RWPE1 (cell line): ENCODE measurements at places on chromosomes 1 and 21.
A peak's percentile ranks its signal among the peaks of the same experiment; 100 is the strongest.

DNA sequence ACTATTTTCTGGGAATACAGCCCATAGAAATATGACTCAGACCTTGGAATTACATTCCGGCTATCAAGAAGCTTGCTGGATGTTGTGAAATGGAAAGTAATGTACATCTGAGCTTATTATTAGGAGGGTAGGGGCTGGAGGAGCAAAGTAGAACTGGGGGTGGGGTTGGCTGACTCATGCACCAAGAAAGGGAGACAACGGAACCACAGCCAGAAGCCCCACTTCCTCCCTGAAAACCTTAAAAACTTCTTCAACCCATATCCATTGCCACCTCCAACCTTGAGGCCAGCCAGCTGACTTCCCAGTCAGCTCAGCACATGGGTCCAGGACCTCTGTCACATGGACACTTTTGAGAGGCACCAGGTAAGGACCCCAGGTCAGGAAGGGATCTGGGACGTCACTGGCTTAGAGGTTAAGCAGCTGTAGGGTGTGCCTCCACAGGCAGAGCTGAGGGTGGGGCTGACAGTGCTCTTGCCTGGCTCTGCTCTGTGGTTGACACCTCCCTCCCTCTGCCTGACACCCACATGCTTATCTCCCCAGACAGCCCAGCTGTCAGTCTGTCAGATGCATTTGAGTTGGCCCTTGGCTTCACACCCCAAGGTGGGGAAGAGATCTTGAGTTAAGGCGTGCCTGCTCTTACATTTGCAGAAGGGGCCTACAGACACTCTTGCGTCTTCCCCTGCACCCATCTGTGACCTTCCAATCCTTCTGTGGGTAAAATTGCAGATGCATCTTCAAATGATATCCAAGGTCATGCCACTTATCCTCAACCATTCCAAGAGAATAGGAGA, 5.7 kb upstream of the ZNF683 start:
- peak; percentile 97 for DNase-seq

- no peak for DNase-seq
Observed at GRCh38 chr1:103230061-103230460, 121.7 kb upstream of the COL11A1 start.

DNA sequence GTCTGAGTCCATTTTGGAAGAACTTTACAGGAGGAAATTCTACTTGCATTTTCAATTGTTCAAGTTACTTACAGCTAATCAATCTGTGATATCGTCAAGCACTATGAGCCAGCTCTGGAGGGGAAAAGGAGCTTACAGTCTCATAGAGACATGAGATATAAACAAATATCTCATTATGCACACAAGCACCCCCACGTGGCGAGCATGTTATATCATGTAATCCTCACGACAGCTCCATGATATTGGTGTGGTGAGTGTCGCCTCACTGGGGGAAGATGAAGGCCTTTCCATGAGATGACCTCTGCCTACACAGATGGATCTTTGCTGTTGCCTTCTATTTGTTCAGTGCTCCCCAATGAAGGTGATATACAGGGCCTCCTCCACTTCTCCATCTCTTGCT, 34.6 kb downstream of the TNR start:
- DNase-seq = no peak

DNA sequence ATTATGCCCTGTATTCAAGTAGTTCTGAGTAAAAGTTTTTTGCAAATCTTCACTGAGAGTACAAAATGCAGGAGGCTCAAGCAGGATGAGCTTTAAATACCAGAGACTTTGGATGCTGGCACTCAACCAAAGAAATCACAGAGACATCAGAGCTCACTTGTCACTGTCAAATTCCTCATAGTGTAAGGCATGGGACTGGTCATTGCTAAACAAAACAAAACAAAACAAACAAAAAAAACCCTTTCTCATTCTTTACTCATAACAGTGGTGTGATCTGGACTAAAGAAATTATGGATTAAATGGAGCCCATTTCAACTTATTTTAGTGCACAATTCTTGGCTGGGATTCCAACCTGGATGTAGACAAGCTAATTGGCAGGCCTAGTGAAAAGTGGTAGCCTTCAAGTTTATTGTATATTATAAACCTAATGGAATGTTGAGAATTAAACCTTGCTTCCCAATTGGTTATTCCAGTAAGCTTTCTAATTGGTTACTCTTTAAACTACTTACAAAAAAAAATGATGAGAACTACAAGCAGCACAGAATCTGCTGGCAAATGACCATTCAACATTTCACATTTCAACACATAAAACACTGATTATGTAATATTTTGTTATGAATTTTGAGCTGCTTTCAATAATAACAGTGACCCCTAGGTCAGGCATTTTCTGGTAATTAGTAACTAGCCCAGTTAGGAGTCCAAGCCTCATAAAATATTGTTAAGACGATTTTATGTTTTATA, 30.6 kb upstream of the NEK7 start:
- DNase-seq = peak; percentile 26

GRCh38 chr1:37723390-37724078, 31.2 kb downstream of the CDCA8 start:
- no peak for DNase-seq

DNA sequence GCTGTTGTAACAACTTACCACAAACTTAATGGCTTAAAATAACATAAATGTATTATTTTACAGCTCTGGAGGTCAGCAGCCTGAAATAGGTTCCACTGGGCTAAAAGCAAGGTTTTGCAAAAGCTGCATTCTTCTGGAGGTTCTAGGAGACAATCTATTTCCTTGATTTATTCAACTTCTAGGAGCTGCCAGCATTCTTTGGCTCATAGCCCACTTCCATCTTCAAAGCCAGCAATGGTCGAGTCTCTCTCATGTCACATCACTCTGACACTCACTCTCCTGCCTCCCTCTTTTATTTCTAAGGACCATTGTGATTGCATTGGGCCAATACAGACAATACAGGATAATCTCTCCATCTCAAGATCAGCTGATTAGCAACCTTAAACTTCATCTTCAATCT, 15.1 kb upstream of the FOXJ3 start:
- no peak for DNase-seq
